ENCODE measurements at places on chromosomes 2 and 18.
A peak's percentile ranks its signal among the peaks of the same experiment; 100 is the strongest.

GRCh38 chr2:66984864-66985263, 412.3 kb upstream of the ETAA1 start:
- DNase-seq = no peak

DNA sequence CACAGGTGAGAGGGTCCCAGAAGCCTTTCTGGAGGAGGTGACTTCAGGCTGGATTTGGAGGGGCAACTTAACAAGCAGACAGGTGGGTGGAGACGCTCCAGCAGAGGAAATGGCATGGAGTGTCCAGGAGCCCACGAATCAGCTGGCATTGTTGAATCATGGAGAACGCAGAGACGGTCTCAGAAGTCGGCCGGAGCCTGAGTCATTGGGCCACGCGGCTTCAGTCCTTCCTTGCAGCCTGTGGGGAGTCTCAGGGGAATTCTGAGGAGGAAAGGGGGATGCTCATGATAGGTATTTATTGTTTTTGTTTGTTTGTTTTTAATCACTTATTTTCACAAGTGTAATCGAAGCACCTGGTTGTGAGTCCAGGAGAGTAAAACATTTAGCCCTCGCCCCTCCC, 184.6 kb upstream of the HDAC4 start:
- no peak for DNase-seq

DNA sequence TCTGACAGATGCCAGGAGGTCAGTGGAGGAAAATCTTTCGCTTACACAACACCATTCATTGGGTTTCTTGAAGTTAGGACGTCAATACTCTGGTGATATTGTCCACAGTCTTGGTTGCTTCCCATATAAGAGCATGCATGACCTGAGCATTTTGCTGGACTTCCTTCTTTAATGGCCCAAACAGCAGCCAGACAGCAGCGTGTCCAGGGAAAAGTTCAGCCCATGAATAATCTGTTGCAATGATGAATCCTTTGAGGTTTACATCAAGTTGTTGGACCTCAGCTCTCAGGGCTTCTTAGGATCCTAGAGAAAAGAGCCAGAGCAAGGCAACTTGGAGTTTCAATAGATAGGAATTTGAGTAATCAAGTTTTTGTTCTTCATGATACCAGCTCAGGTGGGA, 155.6 kb upstream of the MGAT5 start:
- no peak for DNase-seq

DNA sequence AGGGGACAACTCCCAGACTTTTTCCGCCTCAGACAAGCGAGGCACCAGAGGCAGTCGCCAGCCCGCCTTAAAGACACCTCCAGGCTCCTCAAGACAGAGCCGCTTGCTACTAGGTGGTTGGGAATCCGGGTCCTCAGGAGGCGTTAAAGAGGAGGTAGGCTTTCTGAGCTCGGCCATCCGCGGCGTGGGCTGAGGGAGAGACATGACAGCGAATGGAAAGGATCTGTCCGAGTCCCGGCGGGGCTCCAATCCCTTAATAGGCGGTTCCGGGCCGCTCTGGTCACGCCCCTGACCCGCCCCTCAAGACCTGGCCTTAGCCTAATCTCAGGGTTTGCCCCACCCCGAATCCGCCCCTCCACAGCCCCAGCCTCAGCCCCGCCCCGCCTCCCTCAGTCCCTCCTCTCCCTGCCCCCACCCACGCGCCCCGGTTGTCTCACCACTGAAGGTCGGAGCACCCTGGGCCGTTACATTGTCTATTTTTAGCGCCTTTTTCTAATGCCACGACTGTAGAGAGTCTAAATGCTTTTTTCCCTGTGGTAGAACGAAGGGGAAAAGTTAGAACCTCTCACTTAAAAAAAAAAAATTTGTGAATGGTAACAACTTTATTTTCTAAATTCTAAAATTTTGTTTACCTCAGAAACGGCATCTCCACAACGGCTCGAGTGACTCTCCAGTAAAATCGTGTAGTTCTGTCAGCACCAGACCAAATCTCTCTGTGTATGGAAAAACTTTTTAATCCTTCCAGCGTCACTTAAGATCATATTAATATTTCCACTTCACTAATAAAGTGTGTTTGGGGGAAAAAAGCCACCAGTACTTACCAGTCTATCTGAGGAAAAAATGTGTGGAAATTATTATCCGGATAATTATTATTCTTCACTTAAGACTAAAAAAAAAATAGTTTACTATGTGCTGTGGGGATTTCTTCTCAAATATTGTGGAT, at the start of gene RAD51AP2:
Gene RAD51AP2, minus strand, starts transcription at position 229 of the 943 bp plus-strand sequence. Its CDS starts 25 bp downstream, at position 204.
- peak; percentile 49 for DNase-seq

DNA sequence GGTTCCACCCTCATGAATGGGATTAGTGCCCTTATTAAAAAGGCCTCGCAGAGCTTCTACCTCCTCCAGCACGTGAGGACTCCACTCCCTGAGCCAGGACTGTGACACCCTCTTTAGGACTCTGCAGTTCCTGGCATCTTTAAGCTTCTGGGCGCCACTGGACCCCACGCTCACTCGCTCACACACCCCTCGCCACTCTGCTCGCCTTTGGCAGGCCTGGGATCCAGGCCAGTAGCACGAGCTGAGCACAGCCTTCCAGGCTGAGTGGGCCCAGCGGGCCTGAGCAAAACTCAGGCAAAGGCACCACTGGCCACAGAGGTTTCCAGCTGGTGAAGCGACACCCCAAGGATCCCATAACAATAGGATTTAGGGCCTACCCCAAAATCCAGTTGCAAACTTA, 107.9 kb upstream of the GPC1 start:
- no peak for DNase-seq

GRCh38 chr2:215787025-215787424, 226.3 kb downstream of the MREG start:
- no peak for DNase-seq

DNA sequence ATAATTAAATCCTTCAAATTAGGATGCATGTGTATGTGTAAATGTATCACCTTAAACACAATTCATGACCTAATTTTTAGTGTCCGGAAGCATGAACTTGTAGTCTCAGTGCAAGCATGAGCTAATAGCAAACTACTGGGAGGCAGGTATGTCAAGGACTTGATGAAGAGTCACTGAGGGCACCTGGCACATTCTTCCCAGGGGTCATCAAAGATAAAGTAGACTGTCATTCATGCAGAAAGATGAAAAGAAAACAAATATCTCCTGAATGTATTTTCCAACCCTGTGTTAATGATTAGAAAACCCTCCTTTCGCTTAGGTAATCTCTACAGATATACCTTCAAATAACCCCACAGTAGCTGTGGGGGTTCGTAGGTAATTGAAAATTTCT, 234.9 kb downstream of the SOCS6 start:
- DNase-seq = no peak

- DNase-seq = peak; percentile 7
These were observed 47.0 kb downstream of the CRYGD start for GRCh38 chr2:208077276-208077675.

- peak; percentile 27 for DNase-seq
These were observed 38.6 kb upstream of the IHH start for GRCh38 chr2:219099329-219099728.

DNA sequence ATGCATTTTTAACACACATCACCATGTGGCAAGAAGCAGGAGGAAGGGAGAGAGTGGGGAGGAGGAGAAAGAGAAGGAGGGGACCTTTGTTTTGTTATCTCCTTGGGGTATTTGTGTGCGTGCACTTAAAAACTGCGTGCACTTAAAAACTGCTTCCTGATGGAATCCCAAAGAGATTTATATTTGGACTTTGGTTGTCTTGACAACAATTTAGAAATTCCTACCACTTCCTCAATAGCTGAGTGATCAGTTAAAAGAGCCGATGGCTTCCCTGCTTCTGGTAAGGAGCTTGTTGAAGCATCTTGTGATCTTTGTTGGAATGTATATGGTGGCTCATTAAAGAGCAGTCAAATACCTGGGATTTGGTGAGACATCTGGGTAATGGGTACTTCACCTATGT, 4.5 kb downstream of the RAB31 start:
- peak; percentile 50 for DNase-seq

GRCh38 chr2:33122726-33123125, 176.0 kb downstream of the LTBP1 start:
- no peak for DNase-seq

- DNase-seq = peak; percentile 4
These were observed 119.0 kb upstream of the ARHGAP28 start for GRCh38 chr18:6610466-6610865.

DNA sequence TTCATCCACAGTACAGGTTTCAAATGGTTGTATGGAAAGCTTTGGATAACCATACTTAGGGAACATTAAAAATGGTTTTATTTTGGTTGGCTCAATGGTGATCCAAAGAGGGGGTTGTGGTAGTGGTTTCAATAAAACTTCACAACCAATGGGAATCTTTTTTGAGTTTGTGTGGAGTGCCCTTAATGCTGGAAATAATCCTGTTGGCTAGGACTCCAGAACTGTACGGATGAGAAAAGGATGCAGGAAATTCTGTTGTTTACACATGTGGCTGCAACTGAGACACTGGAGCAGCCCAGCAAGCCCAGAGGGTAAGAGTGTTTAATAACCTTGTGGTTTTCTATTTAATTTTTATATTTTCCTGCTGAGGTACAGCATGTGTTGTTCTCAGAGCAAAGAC, at the start of gene CCDC102B:
Gene CCDC102B, plus strand, starts transcription at position 210 of the 400 bp plus-strand sequence. CDS start 38,684 bp downstream, outside the sequence.
- peak; percentile 93 for DNase-seq

DNA sequence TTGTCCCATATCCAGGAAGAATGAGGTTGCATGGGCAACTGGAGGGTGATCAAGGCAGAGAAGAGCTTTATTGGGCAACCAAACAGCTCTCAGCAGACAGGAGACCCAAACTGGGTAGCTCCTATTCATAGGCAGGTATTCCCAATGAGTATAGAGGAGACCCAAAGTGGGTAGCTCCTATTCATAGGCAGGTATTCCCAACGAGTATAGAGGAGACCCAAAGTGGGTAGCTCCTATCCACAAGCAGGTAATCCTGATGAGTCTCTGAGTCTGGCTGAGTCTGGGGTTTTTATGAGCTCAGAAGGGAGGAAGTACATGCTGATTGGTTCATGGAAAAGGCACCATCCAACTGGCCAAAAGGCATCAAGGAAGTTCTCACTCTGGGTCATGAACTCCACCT, 5.3 kb upstream of the GORASP2 start:
- no peak for DNase-seq

GRCh38 chr2:70566906-70567305, 13.3 kb upstream of the TGFA start:
- no peak for DNase-seq

DNA sequence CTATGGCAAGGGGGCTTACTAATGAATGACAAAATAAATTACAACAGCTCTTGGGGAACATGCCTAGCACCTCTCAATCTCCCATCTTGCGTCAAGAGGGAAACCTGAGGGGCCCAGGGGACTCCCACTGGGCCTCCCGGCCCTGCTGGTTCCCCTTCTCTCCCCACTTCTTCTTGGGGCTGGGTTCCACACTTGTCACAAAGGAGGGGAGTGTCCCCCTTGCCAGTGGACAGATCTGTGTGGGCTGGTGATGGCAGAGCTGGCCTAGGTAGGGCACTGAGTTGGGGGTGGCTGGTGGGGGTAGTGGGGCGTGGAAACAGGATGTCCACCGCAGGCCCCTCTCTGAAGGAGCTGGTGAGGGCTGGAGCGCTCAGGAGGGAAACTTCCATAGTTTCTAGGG, 184.0 kb upstream of the HAAO start:
- no peak for DNase-seq

DNA sequence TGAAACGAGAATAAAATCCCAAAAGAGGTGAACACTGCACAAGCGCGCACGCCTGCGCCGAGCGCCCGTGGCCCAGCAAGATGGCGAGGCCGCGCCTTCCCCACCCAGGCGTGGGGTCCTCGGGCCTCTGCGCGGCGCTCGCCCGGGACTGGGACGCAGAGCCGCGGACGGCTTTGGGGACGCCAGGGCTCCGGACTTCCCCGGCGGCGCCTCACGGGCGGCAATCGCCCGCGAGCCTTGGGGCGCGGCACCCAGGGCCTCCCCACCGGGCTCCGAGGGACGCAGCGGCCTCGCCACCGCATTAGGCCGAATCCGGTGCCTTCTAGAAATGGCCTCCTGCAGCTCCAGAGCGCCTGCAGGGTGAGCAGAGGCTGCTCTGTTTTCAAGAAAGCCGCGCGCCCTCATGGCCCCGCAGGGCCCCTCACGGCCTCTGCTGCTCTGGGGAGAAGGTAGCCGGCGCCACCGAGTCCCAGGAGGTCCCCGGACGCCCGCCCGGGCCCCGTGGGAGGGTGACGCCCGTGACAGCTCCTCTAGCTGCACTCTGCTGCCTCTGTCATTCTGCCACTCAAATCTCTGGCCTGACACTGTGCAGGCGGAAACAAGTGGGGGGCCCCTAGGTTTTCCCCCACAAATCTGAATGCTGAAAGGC, 35.9 kb upstream of the POMC start:
- DNase-seq = no peak

DNA sequence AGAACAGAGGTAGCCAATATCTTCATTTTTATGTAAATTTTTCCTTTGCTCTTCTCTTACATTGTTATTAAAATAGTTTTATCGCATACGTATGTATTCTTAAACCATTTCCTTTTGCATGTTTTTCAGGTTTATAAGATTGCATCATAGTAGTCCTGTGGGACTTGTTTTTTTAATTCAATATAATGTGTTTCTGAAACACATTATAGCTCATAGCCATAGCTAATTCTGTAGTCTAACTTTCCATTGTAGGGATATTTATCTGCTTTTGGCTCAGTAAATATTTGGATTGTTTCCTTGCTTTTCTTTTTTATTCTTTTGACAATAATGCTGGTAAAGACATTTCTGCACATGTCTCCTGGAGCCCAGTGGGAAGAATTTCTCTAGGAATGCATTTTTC, 484.3 kb downstream of the PTPRM start:
- DNase-seq = no peak

DNA sequence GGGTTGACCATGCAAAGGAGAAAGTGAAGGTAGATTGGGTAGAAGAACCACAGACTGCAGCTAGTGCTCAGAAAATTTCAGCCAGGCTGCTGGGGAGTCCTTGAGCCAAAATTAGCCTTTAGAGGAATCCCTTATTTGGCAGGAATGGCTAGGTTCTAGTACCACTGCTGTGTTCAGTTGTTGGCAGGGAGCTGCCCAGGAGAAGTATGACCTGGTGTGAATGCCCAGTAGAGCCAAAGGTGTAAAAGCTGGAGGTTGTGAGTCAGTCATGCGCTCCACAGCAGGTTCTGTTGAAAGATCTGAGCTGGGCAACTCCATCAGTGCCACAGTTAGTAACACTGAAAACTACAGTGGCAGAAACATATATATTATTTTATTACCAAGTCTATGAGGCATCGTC, 36.4 kb upstream of the TBR1 start:
- DNase-seq = no peak

DNA sequence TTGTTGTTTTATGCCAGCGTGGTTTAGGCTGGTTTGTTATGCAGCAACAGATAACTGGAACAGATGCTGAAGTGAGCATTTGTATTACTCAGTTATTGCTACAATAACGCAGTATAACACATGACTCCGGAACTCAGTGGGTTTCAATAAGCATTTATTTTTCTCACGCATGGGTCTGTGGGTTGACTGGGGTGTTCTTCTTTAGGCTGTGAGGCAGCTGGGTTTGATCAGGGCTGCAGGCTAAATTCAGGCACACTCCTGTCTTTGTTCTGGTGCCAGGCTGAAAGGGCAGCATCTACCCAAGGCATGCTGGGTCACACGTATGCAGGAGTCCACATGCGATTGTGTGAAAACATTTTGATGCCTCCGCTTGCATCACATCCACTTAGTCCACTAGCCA, 3.8 kb upstream of the SLC1A4 start:
- DNase-seq = no peak
